ENCODE measurements at places on chromosomes 5 and 9.

GRCh38 chr5:171762021-171762608 is 23.5 kb upstream of the SMIM23 start:
- DNase-seq = no peak

DNA sequence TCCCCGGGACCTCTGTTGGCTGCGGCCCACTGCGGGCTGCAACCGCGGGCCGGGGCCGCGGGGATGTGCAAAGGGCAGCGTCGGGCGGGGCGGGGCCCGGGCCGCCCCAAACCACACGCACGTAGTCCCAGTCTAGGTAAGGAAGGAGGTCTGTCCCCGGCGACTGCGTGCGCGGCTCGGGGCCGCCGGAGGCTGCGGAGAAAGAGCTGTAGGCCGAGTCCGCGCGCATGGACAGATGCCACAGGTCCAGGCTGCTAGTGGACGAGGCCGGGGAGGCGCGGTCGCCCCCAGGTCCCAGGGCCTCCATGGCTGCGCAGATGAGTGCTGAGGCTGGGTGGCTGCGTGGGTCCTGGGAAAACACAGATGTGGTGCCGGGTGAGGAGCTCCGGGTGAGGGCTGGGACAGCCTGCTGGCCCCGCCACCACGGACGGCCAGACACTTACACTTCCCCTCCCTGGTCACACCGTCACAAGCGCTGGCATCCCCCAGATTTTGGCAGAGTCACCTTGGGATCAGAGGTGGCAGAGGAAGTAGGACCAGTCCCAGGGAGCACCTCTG is 4.5 kb downstream of the SHROOM1 start:
- DNase-seq = no peak

DNA sequence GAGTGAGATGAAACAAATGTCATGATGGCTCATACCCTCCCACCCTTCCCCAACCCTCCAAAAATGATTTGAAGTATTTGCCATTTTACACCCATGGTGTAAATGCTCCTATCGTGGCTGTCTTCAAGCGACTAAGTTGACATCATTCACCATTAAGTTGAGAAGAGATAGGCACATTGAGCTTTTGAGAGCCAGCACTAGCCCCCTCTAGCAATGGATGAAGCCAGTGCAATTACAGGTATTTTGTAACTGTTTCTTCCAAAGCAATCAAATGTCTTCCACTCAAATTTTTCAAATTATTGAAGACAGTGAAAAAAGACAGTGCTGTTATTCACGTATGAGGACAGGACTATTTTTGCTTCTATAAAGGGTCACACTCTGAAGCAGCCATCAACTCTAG is 371.5 kb upstream of the KLF4 start:
- no peak for DNase-seq

GRCh38 chr9:130711469-130711868 is 17.9 kb downstream of the EXOSC2 start:
- no peak for DNase-seq

DNA sequence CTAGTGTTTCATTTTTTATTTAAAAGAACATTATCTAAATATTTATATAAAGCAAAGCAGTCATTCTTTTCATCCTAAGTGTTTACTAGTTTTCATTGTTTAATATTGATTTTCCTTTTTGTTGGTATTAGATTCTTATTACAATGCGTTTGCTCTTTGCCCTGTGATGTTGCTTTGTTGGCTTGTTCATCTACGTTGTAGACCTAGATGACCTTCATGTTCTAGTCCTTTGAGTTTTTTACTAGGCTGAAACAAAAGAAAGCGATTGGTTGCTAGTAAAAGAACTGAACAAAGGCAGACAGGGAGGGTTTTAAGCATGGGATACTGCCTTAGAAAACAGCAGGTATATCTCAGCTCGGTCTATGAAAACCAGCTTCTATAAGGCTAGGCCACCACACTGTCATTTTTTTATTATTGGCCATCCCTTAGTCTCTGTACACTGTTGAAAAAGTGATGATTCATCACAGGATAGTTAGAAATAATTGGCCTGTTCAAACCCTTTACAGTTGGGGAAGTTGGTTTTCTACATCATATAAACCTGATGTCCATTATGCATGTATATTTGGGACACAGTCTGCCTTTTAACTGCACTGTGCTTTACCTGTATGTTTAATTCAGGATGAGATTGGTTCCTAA is 119.0 kb downstream of the ZCCHC7 start:
- DNase-seq = no peak

GRCh38 chr5:172766287-172767108 is 4.5 kb downstream of the DUSP1 start:
- DNase-seq = peak; percentile 88

GRCh38 chr5:133083901-133084300 is 32.1 kb downstream of the HSPA4 start:
- DNase-seq = no peak

DNA sequence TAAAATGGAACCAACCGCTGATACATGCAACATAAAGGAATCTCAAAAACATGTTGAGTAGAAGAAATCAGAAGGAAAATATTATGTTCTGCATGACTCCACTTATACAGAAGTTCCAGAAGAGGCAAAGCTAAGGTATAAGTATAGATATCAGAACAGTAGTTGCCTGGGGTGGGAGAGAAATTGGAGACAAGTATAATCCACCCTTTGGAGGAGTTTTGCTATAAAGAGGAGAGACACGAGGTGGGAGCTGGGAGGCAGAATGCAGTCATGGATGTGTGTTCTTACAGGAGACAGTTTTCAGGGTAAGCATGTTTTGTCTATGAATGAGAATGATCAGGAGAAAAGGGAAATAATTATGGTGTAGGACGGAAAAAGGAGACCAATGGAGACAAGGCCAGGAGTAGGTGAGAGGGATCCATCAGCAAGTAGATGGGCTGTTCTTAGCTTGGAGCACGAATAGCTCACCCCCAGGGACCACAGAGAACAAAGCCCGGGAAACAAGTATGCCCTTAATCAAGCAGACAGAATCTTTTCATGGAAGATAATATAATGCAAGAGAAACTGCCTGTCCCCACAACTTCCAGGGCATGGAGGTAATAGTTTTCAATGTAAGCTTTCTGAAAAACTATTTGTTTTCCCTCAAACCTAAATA is 72.2 kb downstream of the MED27 start:
- no peak for DNase-seq

GRCh38 chr5:171024084-171024483 is 162.3 kb downstream of the RANBP17 start:
- DNase-seq = no peak

DNA sequence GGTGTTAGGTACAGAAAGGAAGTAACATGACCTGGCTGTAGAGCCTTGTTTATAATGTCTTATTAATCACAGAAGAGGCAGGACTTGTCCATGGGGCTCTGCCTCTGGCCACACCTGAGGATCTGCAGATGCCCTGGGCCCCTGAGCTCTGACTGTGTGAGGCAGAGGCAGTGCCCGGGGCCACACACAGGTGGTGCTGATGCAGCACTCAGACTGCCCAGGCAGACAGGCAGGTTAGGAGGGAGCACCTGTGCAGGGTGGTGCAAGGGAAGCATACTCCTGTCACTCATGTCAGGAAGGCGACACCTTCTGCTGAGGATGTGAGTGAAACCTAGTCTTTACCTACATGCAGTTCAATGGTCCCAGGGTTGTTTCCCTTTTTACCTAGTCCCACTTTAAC is 88.7 kb downstream of the CFAP90 start:
- DNase-seq = no peak

DNA sequence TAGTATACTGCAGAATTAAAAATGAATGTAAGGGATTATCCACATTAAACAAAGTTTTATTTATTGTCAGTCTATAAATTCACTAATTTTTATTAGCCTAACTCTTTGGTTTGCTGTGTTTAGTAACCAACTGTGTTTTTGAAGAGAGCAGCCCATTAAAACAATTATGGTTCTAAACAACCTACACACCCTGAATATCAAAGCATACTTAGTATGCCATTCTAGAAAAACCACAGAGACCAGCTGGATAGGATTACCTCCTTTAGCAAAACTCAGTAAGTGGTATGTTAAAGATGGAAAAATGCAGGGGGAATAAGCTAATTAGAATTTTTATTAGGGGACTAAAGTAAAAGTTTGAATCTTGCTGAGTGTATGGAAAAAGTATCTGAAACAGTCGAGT is 1981.7 kb upstream of the NUDT12 start:
- no peak for DNase-seq

All from NCI-H226 (cell line).